ENCODE measurements at places on chromosomes 12 and 14.

GRCh38 chr12:130573235-130573634 lies 142.9 kb downstream of the RIMBP2 start:
- no peak for DNase-seq

DNA sequence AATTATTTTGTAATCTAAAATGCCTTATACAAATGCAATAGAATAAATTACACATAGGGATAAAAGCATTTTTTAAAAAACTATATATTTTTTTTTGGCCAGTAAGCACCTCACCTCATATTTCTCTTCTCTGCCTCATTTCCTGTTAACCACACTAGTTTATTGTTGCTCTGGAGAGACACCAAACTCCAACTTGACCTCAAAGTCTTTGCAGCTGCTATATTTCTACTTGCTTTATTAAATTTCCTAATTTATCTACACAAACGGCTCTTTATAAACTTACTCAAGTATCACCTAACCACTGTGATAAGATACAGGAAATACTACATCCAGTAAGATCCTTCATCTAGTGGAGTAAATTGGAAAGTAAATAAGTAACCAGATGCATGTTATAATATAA lies 622.3 kb downstream of the C12orf50 start:
- no peak for DNase-seq

GRCh38 chr12:79534029-79534867 lies 156.5 kb downstream of the PAWR start:
- DNase-seq = no peak

DNA sequence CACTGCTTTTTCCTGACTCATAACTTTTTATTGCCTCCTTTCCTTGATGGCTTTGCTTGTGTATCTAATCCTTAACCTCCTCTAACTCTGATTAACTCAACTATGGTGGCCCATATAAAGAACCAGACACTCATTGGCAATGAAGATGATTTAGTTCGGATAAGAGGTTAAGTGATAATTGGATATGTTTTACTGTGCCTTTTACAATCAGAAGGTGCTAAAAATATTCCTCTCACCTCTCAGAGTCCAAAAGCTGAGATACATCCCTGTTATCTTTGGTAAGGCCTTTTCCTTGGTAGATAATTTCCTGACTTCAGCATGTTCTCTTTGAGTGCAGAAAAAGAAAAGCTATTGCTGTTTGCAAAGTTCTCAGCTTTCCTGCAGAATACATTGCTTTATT lies 367.7 kb downstream of the SLC16A7 start:
- DNase-seq = no peak

DNA sequence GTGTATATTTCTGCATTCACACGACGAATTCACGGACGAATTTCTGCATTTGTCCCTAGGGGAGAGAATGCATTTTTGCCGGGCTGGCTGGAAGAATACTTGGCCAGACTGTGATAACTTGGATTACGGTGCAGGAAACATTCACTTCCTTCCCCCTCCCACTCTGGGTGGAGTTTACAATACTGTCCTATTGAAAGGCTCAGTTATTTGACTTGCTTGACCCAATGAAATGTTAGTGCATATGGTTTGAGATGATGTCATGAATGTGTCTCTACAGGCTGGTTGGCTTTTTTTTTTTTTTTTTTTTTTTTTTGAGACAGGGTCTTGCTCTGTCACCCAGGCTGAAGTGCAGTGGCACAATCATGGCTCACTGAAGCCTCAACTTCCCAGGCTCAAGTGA lies 90.7 kb upstream of the NOS1 start:
- no peak for DNase-seq

DNA sequence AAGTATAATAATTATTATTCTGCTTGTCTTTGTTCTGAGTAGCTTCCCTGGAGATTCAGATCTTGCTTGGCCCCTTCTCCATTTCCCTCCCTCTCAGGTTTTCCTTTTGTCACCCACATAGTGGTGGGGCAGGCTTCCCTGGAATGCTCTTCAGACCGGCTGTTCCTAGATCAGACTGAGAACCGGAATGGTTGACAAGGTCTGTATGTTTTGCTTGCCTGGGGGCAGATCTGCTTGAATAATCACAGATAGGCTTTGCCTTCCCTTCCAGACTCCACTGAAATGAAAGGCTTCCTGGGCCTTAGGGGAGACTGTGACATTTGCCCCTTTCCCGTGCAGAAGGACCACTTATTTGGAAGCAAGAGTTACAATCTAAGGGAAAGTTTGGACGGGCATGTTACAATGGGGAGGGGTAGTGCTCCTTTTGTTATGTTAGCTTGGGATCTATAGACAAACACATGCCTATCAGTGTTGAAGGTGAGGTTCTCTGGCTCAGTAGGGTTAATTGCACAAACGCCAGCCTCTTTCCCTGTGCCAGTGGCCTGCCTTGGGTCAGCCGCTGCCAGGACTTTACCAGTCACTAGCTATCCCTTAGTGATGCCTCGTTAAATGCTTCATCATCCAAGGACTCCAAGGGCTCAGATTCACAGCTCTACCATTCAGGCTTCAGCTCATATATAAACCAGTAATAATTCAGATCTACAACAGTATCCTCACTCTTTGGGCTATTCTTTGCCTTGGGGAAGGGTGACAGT lies 178.6 kb downstream of the SNAPC1 start:
- DNase-seq = no peak

GRCh38 chr14:37870170-37870569 lies 274.7 kb downstream of the TTC6 start:
- no peak for DNase-seq

DNA sequence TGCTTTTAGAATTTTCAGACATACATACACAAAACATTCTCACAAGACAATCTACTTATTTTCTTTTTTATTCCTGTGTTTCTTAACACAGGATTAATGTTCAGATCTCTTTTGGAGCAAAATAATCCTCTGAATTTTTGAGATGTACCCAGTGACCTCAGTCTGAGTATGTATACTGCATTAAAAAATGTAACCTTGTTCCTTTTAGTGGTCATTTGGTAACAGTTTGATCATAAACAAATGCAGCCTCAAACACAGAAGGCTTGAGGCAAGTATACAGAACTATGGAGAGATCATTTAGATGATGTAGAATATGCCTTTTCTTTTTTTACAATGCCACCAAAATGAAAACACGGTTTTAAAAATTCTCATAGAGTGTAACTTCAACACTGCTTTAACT lies 9.7 kb downstream of the HIF1A start:
- no peak for DNase-seq

DNA sequence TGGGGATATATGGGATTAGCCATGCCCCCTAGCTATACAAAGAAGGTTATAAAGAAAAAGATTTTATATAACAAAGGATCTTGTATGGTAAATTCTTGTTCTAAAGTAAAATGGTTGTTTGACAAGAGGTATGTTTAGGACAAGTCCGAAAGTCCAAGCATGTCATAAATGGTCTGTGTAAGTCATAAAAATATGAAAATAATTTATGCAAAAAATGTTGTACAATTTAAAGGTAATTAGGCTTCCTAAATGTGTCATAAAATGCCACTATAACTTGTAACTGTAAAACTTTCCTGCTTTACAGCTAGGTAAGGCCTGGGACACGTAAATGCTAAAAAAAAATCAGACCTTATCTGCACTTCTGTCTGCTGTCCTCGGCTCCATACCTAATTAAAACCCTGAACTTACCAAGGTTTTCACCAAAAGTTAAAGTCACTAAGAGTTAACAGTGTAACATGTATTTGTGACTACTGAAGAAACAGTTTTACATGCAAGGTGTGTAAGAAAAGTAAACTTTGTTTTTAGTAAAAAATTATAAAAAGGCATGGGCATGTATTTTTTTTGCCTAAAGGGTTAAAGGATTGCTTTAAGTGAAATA lies 110.0 kb upstream of the RESF1 start:
- no peak for DNase-seq

DNA sequence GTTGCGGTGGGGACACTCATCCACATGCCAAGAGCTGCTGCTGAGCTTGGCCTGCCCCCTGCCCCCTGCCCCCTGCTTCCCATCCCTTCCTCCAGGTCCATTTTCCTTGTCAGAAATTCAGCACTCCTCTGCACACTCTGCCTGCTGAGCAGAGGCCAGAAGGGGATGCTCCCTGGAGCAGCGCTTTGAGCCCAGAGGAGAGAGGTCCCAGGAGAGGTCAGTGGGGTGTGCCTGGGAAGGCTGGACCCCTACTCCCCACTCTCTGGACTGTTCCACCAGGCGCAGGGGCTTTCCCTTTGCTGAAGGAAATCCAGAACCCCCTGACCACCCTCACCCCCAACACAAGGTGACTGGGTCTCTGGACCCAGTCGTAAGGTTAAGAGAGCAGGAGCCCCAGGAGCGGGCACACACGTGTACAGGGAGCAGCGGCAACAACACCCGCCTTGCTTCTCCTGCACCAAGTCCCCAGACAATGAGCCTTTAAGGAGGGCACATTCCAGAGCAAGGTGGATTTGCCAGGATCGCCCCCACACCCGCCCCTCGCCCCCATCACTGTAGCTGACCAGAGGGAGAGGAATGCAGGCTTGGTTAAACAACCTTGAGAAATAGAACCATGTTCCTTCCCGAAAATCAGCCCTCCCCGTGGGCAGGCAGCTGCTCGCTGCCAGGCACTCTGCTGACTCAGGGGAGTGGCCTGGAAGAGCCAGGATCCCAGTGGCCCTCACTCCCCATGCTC lies 30.7 kb downstream of the ISCA2 start:
- DNase-seq = no peak

GRCh38 chr12:25524366-25524765 lies 28.7 kb downstream of the LMNTD1 start:
- no peak for DNase-seq

GRCh38 chr12:68780731-68781130 lies 27.2 kb upstream of the MDM2 start:
- DNase-seq = no peak

GRCh38 chr12:122403115-122403770 lies 19.2 kb downstream of the CLIP1 start:
- no peak for DNase-seq

GRCh38 chr14:104444159-104445030 lies 135.2 kb upstream of the C14orf180 start:
- no peak for DNase-seq

- DNase-seq = no peak
Observed at GRCh38 chr14:75150150-75150549, 23.3 kb upstream of the NEK9 start.

DNA sequence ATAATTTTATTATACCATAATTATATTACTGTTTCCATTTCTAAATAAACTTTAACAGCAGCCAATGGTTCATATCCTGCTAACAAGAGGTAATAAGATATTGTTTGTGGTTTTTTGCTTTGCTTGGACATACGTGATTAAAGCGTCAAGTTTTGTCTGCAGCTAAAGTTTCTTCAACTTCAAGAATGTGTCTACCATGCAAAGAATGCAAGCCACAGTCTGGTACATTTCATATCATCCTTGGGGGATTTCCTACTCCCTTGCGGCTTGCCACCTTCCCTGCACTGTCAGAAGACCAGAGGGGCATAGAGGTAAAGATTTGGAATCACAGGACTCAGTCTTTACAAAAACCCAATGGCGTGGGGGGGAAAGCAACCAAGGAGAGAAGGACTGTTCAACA lies 125.2 kb downstream of the MED13L start:
- no peak for DNase-seq

GRCh38 chr12:49880756-49881414 lies 22.8 kb downstream of the FAIM2 start:
- no peak for DNase-seq

- DNase-seq = no peak
Observed at GRCh38 chr12:101775816-101776215, 36.6 kb upstream of the SYCP3 start.

GRCh38 chr14:95323917-95324316 lies 4.2 kb upstream of the CLMN start:
- DNase-seq = no peak

- DNase-seq = no peak
Observed at GRCh38 chr14:36055681-36056225, 120.8 kb downstream of the PTCSC3 start.

DNA sequence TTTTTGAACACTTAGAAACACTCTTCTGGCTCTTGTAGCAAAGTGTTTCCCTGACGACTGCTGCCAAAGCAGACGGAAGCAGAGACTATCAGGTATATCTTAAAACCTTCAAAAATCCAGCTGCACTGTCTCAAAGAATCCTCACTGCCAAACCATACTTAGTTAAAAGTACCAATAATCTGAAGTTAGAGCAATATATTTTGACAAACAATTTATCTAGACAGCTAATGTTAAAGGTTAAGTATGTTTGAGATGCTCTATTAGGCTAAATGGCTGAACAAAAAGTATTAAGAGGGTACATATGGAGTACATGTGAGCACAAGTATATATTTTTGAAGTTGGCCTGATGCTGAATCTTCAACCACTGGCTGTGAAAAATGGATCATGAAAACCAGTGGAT lies 331.9 kb upstream of the DIO2 start:
- no peak for DNase-seq

DNA sequence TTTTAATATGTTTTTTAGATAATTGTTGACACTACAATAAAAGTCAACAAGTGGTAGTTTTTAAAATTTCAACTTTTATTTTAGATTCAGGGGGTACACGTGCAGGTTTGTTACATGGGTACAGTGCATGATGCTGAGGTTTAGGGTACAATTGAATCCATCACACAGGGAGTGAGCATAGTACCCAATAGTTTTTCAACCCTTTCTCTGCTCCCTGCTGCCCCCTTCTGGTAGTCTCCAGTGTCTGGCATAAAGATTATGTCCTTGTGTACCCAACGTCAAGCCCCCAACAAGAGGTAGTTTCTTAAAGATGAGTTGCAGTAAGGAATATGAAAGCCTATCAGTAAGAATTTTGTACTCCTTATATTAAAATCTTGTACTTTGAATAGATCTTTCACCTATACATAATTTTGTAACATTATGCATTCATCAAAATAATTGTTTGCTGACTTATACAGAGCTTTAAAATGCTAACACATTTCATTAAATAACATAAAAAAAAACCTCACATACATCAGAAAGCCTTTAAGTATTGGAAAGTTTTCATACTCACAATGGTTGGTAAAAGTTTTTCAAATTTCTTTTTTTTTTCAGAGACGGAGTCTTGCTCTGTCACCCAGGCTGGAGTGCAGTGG lies 5.4 kb upstream of the RALGAPA1 start:
- peak; percentile 67 for DNase-seq

GRCh38 chr12:121799842-121800693 lies 3.7 kb upstream of the SETD1B start:
- DNase-seq = no peak

GRCh38 chr12:2745655-2746054 lies 49.1 kb upstream of the FKBP4 start:
- no peak for DNase-seq

GRCh38 chr12:66971816-66972215 lies 292.9 kb upstream of the GRIP1 start:
- DNase-seq = no peak

GRCh38 chr12:125185311-125185739 lies 120.1 kb downstream of the AACS start:
- no peak for DNase-seq

DNA sequence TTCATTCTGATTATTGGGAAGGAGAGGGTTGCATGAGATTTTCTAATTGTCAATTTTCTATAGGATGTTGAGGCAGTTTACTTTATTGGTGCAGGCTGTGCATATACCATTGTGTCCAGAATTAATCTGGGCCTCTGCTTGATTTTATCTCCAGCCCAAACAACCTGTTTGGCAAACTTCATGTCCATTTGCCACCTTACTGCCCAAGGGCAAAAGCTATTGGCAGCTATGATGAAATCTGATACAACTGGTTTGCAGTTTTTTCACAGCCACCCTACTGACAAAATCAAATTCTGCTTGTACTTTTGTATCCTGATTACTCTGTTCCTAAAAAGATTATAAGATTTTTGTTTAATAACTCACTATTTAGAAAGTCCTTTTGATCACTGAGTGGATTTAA lies 789.2 kb upstream of the FBXO33 start:
- no peak for DNase-seq

GRCh38 chr14:94448071-94448808 lies 4.4 kb downstream of the SERPINA11 start:
- no peak for DNase-seq

- no peak for DNase-seq
Observed at GRCh38 chr14:24780281-24780680, 146.3 kb upstream of the GZMB start.

Measured in stimulated activated CD8-positive, alpha-beta memory T cell treated with anti-CD3 and anti-CD28 coated beads, Interleukin-4, amount 100 ng/mL, for 1 hour (primary cell).